Stimulated activated CD4-positive, alpha-beta T cell treated with anti-CD3 and anti-CD28 coated beads, Interleukin-4, amount 100 ng/mL, for 4 hours (primary cell): ENCODE measurements at places on chromosomes 3 and 15.

DNA sequence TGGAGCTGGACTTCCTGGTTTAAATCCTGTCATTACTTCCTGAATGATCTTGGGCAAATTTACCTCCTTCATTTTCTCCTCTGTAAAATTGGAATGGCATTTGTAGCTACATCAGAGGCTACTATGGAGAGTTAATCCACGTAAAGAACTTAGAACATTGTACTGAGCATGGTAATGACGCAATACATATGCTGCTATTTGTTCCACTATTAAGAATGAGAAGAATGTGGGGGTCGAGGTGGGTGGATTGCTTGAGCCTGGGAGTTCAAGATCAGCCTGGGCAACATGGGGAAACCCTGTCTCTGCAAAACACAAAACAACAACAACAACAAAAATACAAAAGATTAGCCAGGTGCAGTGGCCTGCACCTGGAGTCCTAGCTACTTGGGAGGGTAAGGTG, 250.6 kb downstream of the RYR3 start:
- no peak for DNase-seq

- no peak for DNase-seq
Measured at GRCh38 chr3:114730397-114730796, 416.7 kb downstream of the ZBTB20 start.

GRCh38 chr3:23489300-23490158, 286.4 kb downstream of the UBE2E2 start:
- DNase-seq: no peak

DNA sequence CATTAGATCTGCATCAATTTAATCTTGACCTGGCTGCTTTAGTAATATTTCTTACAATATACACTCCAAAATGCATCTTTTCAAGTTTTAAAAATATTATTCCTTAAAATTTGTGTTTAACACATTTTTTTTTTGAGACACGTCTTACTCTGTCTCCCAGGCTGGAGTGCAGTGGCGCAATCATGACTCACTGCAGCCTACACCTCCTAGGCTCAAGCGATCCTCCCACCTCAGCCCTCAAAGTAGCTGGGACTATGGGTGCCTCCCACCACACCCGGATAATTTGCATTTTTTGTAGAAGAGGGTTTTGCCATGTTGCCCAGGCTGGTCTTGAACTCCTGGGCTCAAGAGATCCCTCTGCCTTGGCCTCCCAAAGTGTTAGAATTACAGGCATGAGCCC, 73.6 kb downstream of the ETV5 start:
- no peak for DNase-seq

- no peak for DNase-seq
Measured at GRCh38 chr15:64792282-64792681, 16.9 kb upstream of the RBPMS2 start.

GRCh38 chr3:46852839-46853355, 10.3 kb downstream of the MYL3 start:
- no peak for DNase-seq

GRCh38 chr15:83077491-83078230, 10.6 kb upstream of the BTBD1 start:
- DNase-seq: no peak

DNA sequence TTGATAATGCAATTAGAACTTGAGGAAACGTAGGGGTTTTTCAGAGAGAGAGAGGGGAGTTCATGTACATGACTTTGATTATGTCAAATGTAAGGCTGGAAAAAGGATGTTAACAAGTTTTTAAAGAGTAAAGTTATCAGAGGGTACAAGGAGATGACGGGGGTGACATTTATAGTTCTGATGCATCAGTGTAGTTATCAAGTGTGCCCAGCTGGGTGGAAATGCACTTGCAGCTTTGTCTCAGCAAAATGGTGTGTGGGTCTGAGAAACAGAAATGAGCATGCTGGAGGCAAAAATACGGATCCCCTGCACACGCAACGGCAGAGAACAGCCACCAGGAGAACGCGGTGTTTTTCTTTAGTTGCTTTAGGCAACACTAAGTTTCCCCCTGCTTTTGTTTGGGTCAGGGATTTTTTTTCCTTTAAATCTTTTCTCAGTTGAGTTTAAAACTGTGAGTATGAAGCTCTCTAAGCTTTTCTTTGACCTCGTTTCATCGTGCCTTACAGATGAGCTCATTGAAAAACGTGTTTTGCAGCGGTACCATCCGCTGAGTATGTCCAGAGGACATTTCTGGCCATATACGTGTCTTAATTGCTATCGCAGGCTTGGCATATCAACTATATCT, 205.4 kb downstream of the PDZRN3 start:
- DNase-seq: no peak

- no peak for DNase-seq
Measured at GRCh38 chr15:89654301-89654761, 936 bp downstream of the KIF7 start.

DNA sequence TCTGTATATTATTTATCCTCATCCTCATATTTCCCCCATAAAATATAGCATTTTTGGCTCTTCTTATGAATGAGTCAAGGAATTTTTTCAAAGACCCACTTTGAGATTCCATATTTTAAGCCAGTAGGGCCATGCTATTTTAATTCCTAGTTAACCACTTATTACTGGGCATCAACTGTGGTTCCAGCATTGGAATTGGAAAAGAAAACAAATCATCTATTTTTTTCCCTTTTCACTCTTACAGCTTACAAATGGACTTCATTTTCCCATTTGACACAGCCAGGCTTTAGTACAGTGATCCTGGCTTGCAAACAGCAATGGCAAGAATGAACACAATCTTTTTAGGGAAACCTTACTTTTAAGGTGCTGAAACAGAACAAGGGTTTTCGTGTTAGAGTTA, 19.4 kb upstream of the PLCL2 start:
- DNase-seq: no peak

- no peak for DNase-seq
Measured at GRCh38 chr3:115100806-115101205, 46.3 kb downstream of the ZBTB20 start.

GRCh38 chr3:153657046-153657445, 464.1 kb upstream of the ARHGEF26 start:
- no peak for DNase-seq

DNA sequence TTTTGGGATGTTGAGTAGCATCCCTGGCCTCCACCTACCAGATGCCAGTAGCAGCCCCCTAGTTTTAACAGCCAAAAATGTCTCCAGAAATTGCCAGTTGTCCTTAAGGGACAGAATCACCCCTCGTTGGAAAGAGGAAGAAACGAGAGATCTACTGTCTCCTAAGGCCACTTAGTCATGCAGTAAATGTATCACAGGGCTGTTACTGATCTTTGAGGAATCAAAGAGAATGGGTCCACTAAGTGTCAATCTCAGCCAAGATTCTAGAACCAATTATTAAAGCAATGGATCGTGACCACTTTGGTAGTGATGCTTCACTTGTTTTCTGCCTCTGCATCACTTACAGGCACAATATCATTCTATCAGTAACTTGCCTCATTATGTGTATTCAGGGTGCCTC, 26.4 kb downstream of the POLG start:
- no peak for DNase-seq

- DNase-seq: no peak
Measured at GRCh38 chr15:75811626-75812025, 31.6 kb upstream of the UBE2Q2 start.

DNA sequence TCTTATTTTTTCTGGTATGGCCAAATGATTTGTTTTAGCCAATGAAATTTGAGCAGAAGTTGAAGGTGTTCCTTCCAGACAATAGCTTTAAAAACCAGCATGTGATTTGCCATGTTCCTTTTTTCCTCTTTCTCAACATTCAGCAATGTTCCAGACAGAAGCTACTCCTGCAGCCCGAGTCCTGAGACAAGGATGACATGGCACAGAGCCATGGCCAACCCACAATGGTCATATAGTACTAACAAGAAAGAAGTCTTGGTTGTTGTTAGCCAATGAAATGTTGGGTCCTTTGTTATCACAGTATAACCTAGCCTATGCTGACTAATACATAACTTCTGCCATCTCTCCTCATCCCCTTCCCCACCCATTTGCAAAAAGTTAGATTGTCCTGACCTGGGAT, 211.1 kb upstream of the STT3B start:
- DNase-seq: no peak

DNA sequence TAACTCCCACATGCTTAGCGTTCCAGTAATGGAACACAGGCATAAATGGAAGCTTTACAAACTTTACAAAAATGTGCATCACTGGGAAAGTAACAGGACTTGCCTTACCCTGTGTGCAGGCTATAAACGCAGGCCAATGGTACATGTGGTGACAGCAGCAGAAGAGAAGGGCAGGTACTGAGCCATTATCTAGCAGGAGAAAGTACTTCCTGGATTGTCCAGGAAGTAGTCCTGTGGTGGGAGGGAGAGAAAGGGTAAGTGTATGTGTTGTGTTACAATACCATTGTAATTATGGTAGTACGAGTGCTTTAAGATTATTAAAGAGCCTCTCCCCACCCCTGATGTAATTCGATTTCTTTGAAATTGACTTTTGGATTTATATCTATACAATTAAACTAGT, 5.3 kb downstream of the ATP1B3 start:
- no peak for DNase-seq

DNA sequence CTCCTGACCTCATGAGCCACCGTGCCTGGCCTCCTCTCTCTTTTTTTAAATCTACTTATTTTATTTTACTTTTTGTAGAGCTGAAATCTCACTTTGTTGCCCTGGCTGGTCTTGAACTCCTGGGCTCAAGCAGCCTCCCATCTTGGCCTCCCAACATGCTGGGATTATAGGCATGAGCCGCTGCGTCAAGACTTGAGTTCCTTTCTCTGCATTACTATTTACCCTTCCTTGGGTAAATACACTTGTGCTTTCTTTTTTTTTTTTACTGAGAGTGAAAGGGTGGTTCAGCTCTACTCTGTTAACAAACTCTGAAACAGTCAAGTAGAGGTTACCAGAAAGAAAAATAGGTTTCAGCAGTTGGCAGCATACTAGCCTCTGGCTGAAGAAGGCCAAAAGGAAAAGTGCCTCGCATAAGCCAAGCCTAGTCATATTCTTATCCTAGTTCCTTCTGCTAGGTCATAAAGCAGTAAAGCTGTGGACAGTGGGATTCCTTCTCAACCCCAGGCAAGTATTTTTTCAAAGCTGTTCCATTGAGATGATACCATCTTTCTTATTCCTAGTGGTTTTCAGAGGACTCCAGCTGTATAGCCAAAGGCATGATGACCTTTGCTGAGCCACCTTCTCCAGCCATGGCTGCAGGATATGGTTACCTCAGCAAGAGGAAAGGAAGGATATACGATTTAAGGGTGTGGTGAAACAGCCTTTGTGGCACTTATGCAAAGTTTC, 135.1 kb downstream of the RBPMS2 start:
- DNase-seq: no peak

DNA sequence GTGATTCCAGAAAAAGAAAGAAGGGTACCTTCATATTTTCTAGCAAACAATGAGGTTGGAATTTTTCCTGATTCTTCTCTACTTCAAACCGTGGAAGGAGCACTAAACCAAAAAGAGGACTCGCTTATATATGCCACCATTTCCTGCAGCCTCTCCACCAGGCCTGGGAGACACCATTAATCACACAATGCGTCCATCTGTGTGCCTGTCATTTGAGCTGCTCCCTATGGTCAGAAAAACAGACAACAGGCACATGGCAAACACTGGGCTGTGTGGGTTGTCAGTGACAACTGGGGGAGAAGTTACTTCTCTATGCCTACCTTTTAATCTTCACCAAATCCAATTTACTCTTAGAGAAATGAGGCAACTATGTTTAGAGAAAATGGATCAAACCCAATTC, 71.9 kb downstream of the NR2F2 start:
- DNase-seq: no peak

DNA sequence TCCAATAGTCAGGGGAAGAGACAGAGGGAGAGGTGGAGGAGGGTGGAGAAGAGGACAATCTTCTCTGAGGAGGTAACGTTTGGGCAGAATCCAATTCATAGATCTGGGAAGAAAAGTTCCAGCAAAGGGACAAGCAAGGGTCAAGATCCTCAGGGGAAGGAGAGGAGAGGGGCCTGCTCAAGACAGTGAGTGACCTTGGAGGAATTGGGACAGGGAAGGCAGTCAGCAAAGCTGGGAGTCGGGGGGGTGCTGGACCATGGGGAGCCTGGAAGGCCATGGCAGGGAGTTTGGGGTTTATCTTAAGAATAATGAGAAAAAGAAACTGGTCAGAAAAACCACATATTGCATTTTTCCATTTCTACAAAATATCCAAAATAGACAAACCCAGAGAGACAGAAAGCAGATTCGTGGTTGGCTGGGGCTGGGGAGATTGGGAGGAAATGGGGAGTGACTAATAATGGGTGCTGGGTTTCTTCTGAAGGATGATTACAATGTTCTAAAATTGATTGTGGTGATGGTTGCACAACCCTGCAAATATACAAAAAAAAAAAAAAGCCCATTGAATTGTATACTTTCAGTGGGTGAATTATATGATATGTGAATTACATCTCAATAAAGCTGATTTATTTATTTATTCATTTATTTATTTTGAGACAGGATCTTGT, 19.6 kb upstream of the SRP14 start:
- no peak for DNase-seq

GRCh38 chr3:171680726-171681411, 129.4 kb downstream of the PLD1 start:
- no peak for DNase-seq

DNA sequence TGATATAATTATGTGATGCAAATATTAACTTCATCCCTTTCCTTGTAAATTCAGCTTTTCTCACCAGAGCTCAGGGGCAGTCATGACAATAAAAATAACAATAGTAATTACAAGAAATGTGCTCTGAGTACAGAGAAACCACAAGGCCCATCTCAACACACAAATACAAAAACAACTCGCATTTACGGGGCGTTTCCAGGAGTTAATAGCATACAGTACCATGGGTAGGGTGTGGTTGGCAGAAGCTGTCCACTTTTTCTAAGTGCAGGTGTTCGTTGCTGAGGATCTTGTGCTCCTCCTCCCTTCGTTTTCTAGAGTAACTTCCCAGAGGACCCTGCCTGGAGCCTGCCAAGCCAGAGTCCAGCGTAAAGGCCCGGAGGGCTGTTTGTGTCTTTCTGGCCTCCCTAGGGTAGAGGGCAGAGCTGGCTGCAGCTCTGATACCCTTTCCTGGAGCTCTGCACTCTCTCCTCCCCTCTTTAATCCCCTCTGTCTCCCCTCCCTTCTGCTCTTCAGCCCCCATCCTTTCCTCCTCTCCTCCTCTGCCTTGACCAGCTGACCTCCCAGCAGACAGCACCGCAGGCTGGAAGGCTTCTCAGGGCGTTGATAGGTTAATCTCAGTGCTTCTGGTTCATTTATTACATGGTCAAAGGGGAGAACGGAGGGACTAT, 11.4 kb downstream of the SEMA3G start:
- no peak for DNase-seq

DNA sequence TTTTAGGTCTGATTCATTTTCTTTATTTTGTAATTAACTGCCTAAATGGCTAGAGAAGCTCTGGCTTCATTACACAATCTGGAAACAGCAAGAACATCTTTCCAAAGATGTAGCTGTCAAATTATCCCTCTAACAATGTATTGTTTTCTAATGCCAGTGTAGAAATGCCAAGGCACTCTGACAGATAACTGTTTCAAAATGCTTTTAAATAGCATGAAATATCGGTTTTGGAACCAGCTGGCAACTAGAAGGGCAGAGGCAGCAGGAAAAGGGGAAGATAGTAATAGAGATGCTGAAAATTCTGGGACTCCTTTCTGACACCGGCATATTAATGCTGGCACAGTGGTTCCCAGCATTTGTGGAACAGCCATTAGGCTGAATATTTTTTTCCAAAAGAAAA, 26.1 kb downstream of the MORC1 start:
- no peak for DNase-seq

- peak; percentile 46 for DNase-seq
Measured at GRCh38 chr15:85380812-85381642, 624 bp downstream of the AKAP13 start.

- DNase-seq: no peak
Measured at GRCh38 chr15:47673232-47673761, 44.0 kb upstream of the SEMA6D start.

GRCh38 chr3:48591886-48592518, 3.1 kb downstream of the COL7A1 start:
- DNase-seq: no peak
